Hypothalamus (tissue), 51 donors: ENCODE measurements at places on chromosomes 4 and X.

GRCh38 chrX:13000301-13000811, 25.4 kb downstream of the TMSB4X start:
- DNase-seq, result no peak

DNA sequence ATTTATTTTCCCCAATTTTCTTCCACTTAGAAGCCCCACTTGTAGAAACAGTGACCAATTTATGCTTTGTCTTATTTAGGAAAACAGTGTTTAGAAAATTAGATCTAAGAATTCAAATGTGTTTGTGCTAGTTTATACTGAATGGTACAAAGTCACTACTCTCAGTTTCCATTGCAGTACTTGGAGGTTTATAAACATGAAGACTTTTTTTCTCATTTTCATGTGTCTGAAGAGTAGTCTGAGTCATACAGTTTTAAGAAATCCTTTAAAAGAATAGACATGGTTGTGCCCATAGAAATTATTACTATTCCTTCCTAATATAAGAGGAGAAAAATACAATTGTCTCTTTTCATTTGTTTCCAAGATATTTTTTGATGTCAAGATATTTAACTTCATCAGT, 458.7 kb downstream of the NAF1 start:
- DNase-seq, result no peak

DNA sequence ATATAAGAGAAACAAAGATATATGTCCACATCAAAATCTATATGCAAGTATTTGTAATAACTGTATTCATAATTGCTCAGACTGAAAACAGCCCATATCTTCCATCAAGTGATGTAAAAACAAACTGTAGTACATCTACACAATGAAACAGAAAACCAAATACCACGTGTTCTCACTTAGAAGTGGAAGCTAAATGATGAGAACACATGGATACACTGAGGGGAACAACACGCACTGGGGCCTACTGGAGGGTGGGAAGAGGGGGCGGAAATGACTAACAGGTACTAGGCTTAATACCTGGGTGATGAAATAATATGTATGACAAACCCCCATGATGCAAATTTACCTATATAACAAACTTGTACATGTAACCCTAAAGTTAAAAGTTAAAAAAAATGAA, 42.7 kb downstream of the UBA6 start:
- DNase-seq, result no peak

DNA sequence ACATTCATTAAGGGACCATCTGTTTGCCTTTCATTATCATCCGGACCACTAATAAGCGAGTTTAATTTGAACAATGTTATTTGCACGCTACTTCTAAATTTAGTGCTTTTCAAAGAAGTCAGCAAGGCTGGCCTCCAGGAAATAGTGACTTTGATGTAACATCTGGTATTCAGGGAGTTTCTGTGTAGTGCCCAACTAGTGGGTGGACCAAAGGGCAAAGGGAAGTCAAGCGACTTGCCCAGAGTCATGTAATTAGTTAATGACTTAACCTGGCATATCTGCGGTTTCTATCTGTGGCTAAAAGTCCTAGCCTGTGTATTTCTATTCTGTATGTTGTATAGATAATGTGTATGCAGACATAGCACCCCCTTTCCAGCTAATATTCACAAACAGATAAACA, 56.3 kb upstream of the LCORL start:
- no peak for DNase-seq

DNA sequence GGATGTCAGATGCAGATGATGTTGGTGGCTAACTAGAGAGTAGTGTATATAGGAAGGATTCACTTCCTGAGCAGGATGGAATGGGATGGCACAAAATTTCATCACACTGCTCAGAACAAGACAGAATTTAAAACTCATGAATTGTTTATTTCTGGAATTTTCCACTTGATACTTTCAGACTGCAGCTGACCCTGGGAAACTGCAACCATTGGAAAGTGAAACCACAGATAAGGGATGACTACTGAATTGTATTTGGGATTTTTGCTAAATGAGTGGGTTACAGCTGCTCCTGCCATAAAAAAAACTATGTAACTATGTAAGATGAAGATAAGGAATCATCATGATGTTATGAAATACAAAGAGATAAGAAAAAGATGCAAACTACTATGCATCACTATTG, 51.4 kb downstream of the NPY5R start:
- DNase-seq, result no peak

DNA sequence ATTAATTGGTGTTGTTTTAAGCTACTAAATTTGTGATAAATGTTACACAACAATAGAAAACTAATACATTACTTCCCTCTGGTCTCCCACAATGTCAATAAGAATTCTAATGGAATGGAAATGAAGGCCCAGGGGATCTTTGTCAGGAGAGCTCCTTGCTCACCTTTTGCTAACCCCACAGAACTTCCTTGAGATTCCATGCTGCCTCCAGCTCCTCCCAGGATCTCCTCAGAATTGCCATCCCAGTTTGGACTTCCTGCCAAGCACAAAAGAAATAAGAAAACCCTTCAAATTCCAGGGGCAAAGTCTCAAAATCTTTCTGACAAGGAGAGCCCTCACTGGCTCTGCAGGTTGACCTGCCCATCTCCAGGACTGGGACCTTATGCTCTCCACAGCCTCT, 43.2 kb downstream of the ITIH6 start:
- DNase-seq, result no peak

GRCh38 chrX:1821846-1822245, 207.0 kb downstream of the ASMT start:
- no peak for DNase-seq

- DNase-seq, result peak; percentile 77
These were observed 72.1 kb upstream of the IGFBP7 start for GRCh38 chr4:57182132-57182874.

DNA sequence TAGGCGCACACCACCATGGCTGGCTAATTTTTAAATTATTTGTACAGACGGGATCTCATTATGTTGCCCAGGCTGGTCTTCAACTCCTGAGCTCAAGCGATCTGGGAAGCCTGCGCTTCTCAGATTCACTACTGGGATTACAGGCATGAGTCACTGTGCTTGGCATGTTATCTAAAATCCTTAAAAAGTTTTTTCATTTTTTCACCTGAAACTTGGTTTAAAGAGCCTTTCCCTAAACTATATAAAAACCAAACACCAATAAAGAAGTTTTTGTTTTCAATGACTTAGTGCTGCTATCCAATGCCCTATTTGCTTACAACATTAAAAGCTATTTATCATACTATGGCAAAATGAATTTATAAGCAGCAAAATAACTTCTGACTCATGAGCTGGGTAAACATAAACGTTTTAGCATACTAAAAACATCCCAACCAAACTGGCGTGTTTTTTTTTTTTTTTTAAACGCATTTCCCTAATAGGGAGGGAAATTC, 127.8 kb downstream of the UBE2K start:
- no peak for DNase-seq

- DNase-seq, result no peak
These were observed 7.0 kb upstream of the ATP6AP2 start for GRCh38 chrX:40573763-40574162.

DNA sequence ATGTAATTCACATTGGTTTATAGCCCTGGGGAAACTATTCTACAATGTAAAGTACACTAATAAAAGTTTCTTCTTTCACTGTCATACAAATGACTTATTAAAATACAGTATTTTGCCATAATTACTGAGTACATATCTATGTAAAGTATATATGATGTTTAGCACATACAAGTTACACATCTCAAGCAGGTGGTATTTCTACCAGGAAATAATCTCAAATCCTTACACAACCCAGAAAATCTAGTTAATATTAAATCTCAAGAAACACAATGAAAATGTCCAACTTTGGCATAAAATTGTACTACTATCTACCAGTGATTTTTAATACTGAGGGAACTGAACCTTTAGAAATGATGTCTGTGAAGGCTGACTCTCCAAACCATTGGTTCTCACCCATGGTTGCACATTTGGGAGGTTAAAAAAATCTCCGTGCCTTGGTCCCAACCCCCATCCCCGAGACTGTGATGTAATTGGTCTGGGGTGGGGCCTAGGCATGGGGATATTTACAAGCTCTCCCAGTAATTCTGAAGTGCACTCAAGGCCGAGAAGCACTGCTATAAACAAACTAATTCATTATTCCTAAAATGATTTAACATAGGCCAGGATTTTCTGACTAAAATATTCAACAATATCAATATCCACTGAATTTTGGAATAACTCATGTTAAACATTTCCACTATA, 27.6 kb downstream of the MAP3K15 start:
- DNase-seq, result no peak

DNA sequence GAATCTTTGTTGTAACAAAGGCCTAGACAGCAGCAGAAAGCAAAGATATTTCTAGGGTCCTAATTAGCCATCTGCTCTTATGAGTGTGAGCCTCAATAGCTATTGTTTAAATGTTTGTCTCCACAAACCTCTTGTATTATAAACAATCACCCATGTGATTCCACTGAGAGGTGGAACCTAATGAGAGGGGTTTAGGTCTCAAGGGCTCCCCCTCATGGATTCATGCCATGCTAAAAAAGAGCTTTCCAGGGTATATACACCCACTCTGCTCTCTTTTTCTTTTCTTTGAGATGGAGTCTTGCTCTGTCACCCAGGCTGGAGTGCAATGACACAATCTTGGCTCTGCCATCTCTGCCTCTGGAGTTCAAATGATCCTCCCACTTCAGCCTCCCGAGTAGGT, 42.1 kb downstream of the TRIM61 start:
- no peak for DNase-seq

DNA sequence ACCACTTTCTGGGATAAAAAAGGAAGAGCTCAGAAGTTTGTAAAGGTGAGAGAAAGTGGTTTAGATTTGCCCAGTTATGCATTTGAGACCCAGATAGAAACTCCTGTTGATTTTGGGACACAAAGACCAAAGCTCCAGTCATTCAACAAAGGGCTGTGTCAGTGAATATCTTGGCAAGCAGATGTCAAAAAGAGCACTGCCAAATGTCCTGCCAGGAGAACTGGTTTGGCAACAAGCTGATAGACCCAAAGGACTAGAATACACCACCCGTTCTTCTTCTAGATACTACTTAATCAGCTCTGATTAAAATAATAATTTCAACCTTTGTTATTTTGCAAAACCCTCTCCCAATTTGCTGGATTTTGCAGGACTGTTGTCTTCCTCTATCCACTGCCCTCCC, 121.4 kb downstream of the NHS start:
- no peak for DNase-seq

DNA sequence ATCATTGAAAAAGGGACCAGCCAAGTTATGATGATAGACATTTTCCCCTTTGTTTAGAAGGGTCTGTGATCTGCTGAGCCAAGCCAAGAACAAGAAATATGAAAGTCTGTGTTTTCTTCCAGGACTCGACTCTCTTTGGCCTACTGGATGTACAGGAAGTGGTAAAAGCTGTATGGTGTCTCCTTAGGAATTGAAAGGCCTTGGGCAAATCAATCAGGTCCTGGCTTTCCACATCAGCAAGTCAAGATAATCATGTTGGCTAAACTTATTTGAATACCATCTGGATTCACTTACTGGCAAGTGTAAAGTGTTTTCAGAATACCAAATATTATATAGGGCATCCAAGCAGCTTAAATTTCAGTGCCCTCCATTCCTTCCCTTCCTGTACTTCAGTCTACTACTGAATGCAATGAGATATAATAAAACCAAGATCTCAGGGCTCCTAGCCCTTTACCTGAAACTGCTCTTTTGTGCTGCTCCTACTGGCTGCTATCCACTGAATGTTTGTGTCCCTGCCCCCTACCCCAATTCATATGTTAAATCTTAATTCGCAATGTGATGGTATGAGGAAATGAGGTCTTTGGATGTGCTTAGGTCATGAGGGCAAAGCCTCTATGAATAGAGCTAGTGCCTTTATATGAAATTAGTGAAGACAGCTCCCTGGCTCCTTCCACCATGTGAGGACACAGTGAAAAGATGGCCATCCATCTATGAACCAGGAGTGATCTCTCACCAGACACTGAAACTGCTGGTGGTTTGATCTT, 578.0 kb downstream of the SPRY1 start:
- DNase-seq, result no peak

DNA sequence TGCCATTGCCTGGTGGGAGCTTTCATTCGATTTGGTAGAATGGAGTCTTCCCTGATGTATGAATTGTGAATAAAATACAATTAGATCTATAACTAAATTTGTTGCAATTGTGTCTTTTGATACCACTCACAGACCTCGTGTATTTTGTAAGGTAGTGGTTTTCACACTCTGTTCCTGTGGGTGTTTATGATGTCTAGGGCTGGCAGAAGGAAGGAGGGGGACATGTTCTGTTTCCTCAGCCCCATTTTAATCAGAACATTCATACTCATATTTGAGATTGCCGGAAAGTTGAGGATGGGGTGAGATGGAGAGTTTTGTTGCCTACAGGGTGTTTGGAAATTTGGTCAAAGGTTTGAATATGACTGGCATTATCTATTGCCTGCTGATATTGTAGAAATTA, 42.9 kb downstream of the PTTG2 start:
- DNase-seq, result no peak

DNA sequence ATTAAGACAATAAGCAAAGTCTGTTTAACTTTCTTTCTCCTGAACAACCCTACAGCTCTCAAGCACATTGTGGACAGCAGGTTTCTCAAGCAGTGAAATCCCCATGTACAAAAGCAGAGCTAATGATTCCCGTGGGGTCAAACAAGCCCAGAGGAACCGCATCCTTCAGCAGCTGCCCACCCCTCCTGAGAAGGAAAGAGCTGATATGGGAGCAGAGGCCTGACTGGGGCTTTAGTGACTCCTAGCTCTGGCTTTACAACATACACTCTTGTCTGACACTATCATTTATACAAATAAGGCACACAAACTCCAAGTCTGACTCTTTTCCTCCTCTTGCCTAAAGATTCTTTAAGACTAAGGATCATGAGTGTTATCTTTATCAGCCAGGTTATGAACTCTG, 32.8 kb downstream of the HDAC8 start:
- DNase-seq, result no peak

GRCh38 chr4:10622728-10623127, 61.8 kb downstream of the CLNK start:
- DNase-seq, result no peak

GRCh38 chrX:69088171-69088938, 76.9 kb downstream of the PJA1 start:
- no peak for DNase-seq

- no peak for DNase-seq
These were observed 12.2 kb downstream of the FBXW7 start for GRCh38 chr4:152523731-152524130.

GRCh38 chrX:63935835-63936234, 150.8 kb upstream of the ARHGEF9 start:
- no peak for DNase-seq
